ENCODE measurements at places on chromosomes 4 and X. TPM values are rescaled to one million over a fixed set of nuclear protein-coding genes. Genes with fewer than 3 reads are reported as not detected.

- DNase-seq = no peak
These were observed 222.3 kb upstream of the AGTR2 start for GRCh38 chrX:115948018-115948923.

GRCh38 chr4:1233641-1234308, 15.2 kb downstream of the CTBP1 start:
- no peak for DNase-seq

The EFHC2 gene
- total RNA-seq = not detected

GRCh38 chr4:8745005-8745790, 126.4 kb downstream of the HMX1 start:
- DNase-seq = no peak

The ZFP92 gene
- 2.7 TPM for total RNA-seq

DNA sequence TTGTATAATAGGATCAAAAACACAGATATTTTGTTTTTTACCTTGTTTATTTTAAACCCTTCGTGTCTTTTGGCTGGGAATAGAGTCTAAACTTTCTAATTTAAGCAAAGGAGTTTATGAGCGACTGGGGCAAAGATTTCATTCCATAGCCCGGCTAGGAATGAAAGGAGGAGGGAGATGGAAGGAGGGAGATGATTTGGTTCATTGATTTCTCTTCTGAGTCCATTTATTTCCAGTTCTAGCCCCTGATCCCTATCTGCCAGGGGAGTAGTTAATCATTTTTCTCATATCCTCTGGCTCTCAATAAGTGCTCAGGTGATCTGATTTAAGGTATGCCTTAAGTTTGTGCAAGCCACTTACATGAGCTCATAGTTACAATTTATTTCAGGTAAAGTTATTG, 120.0 kb downstream of the SPRY1 start:
- DNase-seq = no peak

DNA sequence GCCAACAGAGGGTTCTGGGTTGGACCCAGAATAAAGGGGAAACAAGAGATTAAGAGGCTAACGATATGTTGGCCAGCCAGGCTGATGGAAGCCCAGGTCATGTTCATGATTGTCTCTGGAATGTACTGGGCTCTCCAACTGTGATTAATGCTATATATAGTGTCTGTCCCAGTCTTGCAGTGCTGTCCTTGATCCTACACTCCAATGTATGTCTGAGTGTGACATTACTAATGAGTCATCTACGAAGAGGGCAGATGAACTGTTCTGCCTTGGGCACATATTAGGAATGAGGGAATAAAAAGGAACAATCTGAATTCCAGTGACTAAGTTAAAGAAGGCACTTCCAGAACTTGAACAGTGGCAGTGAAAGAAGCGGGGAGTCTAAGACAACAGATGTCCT, 142.1 kb downstream of the PDGFRA start:
- DNase-seq = no peak

DNA sequence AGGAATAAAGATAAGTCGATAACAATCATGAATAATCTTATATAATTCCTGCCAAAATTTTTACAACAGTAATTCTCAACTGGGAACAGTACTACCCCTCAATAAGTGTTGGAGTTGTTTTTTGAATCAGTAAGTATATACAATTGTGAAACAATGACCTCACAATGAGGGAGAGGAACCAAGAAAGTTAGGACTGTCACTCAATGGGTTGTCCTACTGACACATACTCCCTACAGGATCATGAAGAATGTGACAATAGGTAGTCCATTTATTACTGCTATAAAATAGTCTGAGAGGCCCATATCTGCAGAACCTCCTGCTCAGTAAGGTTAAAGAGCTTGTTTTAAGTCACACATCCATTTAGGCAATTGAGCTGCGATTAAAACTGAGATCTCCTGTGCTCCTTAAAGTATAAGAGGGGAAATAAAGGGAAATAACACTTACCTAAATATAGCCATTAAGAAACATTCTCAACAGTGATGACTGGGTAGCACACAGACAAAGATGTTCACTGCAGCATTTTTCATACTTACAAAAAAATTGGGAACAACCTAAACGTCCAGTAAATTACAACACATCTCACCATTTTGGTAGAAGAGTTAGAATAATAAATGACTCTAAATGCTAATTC, 26.2 kb downstream of the FBXW7 start:
- no peak for DNase-seq

- DNase-seq = no peak
These were observed at the start of gene ALAS2 for GRCh38 chrX:55030271-55031205. TSS of gene ALAS2 (minus strand) at chrX:55030977. CDS start at chrX:55026000, 4,977 bp downstream.
